Esophagus squamous epithelium (tissue), 5 donors: ENCODE measurements at places on chromosomes 7 and 10.

GRCh38 chr10:70675496-70676161, 3.3 kb downstream of the ADAMTS14 start:
- no peak for DNase-seq

GRCh38 chr7:7653593-7654187, 13.1 kb downstream of the UMAD1 start:
- DNase-seq, result no peak

DNA sequence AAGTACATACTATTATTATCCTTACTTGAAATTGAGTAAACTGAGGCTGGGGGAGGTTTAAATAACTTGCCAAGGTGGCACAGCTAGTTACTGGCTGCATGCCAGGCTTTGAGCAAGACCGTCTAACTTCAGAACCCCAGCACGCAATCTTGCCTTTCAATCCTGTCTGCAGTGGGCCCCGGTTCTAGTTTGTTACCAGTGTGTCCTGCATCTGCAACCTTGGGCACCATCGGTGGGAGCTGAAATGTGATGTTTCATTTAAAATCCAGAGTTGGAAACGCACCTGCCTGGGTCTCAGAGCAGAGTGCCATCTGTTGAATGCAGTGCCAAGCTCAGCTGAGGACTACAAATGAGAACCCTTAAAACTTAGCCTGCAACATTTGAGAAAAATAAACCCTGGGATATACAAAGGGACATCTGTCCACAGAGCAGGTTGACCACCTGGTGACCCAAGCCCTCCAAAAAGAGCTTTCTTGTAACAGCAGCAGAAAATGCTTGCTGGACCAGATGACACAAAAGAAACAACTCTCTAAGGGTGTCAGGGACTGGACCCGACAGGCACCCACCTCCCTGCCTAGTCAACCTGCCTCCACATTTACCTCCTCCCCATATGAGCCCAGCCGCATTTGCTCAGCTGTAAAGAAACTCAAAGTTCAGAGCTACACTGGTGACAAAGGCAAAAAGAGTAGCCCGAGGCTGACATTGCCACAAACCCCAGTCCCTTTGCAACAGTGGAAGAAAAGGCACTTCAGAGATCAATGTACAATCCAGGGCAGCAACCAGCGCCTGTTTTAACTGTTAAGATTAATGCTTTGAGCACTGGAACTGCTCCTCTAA, 1.7 kb downstream of the SH3PXD2A start:
- no peak for DNase-seq

- DNase-seq, result no peak
Observed at GRCh38 chr10:103382769-103383168, 13.5 kb downstream of the ATP5MK start.

DNA sequence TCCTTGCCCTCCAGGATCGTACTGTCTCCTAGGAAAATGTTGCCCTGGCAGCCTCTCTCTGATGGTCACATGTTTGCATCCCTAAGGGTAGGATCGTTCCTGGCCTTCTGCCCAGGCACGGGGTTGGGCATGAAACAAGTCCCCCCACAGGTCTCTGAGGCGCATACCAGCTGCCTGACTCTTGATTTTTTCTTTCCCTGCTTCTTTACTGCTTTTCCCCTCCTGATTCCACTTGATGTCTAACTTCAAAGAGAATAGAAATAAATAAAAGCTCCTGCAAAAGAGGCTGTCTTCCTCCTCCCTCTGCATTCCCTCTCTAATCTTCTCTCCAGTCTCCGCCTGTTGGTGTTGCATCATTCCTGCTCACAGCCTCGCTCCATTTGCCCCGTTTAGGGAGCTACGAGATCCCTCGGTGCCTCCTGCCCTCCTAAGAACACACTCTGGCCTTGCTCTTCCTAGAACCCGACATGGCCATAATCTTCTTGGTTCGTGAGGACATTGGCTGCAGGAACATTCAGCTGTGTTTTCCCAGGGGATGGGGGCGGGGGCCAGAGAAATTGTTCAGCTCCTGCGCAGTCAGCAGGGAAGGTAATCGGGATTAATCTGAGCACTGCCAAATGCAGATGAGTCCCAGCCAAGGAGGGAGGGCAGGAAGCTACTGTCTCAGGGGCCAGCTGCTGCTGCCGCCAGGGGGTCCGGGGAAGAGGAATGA, 26.0 kb downstream of the LEP start:
- DNase-seq, result no peak

DNA sequence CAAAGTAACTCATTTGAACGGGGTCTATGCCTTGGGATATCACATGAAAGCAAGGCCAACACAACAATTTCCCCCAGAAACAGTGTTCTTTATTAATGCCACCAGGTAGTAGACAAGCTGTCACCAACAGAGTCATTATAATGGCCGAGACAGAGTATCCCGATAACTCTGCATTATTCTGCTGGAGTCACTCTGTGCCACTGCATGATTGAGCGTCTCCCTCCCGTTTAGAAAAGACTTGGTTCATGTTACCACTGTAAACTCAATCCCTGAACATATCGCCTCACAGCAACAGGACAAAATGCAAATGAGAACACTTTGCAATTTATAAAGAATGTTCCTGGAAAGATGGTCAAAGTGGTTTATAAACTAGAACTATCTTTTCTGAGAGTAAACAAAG, 932.5 kb downstream of the GATA3 start:
- DNase-seq, result no peak

DNA sequence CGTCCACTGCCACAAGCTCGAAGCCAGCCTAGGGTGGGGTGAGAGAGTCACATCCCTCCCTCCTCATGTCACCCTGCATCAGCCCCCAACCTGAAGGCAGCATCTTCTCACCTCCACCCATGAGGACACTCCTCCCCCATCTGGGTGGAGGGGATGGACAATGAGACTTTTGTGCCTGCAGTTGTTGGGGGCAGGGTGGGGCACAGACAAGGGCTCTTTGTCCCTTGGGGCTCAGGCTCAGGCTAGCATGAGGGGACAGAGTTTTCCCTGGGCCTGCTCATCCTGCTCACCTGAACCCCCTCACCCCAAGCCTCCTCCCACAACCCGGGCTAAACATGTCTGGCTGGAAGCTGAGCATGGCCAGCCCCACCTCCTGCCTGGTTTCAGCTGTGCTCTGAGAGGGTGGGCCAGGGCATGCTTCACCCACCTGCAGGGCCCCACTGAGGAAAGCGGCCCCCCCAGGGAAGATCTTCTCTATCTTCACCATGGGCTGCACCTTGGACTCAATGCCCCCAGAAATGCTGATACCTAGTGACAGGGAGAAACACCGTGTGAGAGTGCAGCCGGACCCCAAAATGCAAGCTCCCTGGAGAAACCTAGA, 9.3 kb downstream of the LZTS2 start:
- no peak for DNase-seq

- no peak for DNase-seq
Observed at GRCh38 chr10:132848951-132849545, 63.1 kb upstream of the NKX6-2 start.

- DNase-seq, result no peak
Observed at GRCh38 chr7:44400033-44400511, 74.7 kb upstream of the CAMK2B start.

GRCh38 chr10:126090911-126091728, 194.8 kb downstream of the FANK1 start:
- DNase-seq, result no peak

GRCh38 chr7:123929107-123929506, 4.1 kb downstream of the SPAM1 start:
- DNase-seq, result no peak

GRCh38 chr7:139737221-139738100, 40.3 kb downstream of the HIPK2 start:
- DNase-seq, result no peak

DNA sequence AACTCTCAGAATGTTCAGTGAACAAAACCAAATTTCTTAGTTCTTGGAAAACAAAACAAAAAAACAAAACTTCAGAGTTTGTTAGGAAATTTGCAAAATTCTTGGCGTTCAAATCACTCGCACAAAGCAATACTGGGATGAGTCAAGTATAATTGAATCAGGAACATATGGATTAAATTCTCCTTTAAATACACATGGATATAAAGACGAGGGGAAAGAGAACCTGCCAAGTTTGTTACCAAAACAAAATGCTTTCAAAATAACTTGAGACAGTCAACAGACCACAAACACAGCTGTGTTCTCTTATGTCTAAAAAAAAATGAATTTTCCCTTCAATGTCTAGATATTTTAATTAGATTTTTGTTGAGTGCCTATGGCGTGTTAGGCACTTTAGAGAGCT, 93.5 kb upstream of the MPP7 start:
- DNase-seq, result no peak

DNA sequence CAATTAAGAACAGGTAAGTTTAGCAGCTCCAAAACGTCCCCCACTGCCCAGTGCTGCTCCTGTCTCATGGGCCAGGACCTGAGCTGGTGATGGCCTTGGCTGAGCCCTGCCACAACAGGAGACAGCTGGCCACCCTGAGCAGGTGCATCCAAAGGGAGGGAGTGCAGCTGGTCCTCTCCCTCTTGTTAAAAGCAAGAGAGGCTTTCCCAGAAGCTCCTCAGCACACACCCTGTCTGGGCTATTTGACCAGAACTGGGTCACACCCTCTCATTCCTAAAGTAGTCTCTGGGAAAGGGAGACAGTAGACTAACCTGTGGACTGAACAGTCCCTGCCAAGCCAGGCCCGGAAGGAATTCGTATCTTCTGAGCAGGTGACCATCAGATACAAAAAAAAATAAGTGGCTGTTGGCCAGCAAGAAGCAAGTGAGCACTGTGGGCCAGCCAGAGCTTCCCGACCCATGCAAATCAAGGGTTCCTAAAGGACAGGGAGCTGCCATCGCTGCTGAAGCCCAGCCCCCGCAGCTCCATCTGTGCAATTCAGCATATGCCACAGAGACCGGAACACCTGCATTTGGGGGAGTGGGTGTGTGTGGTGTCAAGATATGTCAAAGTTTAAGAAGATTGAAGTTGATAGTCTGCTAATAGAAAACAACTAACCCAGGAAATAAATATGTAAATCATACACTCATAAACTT, 2.1 kb upstream of the TMEM72 start:
- DNase-seq, result no peak

DNA sequence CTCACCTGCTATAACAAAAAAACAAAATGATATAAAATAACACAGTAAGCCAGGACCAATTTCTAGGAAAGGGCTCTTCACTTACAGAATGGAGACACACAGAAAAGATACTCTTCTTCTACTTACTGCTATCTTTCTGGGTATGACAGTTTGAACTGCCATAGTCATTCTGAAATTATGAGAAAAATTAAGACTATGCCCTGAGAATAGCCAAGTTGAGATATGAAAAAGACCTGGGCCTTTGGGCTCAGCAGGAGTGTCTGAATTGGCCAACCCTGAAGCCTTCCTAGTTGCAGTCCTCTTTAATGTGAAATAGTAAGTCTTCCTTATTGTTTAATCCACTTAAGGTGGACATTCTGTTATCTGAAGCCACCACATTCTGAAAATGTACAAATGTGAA, 519.5 kb downstream of the GRID1 start:
- no peak for DNase-seq

DNA sequence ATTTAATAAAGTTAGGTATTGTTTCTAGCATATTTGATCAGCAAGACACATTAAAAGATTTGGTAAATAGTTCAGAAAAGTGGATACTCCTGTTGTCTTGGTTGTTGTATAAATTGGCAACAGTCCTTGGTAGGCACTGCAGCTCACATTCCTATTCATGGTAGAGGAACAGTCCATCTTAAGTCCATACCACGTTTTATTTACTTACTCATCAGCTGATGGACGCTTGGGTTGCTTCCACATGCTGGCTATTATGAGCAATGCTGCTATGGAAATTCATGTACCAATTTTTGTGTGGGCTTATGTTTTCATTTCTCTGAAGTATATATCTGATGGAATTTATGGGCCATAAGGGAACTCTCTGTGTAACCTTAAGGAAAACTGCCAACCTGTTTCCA, 43.3 kb downstream of the C10orf120 start:
- DNase-seq, result no peak

DNA sequence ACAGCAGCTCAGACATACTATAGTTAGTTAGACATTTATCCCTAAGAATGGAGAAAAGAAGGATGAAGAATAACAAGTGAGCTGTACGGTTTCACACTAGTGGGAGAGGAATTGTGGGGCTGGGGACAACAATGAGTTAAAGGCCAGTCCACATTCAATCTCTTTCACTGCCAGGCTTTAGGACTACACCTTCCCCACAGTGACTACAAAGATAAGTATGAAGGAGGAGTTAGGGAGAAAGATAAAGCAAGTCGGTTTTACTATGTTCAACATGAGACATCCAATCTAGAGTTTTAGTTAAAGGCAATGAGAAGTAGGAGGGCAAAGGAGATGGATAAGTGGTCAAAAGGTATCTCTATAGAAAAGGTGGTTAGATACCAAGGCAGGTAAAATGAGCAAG, 16.3 kb downstream of the ARHGAP12 start:
- DNase-seq, result no peak

GRCh38 chr10:62543571-62544355, 169.6 kb downstream of the ZNF365 start:
- DNase-seq, result no peak

DNA sequence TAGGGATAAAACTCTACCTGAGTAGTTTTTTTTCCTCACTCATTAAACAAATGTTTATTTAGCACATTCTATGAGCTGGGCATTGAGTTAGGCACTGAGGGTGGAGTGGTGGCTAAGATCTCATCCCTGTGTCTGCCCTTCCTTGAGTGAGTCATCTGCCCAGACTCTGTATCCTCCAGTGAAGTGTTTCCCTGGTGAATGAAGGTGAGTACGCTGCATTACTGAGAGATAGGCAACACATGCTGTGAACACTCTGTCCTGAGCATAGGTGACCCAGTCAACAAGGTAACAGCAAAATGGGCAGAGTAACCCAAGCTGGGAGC, 5.8 kb downstream of the PITX3 start:
- DNase-seq, result no peak

- DNase-seq, result no peak
Observed at GRCh38 chr7:84975586-84976185, 211.2 kb downstream of the SEMA3D start.

- no peak for DNase-seq
Observed at GRCh38 chr7:106169821-106170610, 57.9 kb upstream of the SYPL1 start.

- DNase-seq, result no peak
Observed at GRCh38 chr7:128710481-128710880, 28.7 kb upstream of the CALU start.

- DNase-seq, result no peak
Observed at GRCh38 chr10:45035673-45036072, 35.0 kb downstream of the ZNF22 start.

- DNase-seq, result no peak
Observed at GRCh38 chr10:95821720-95822119, 65.8 kb downstream of the ENTPD1 start.

DNA sequence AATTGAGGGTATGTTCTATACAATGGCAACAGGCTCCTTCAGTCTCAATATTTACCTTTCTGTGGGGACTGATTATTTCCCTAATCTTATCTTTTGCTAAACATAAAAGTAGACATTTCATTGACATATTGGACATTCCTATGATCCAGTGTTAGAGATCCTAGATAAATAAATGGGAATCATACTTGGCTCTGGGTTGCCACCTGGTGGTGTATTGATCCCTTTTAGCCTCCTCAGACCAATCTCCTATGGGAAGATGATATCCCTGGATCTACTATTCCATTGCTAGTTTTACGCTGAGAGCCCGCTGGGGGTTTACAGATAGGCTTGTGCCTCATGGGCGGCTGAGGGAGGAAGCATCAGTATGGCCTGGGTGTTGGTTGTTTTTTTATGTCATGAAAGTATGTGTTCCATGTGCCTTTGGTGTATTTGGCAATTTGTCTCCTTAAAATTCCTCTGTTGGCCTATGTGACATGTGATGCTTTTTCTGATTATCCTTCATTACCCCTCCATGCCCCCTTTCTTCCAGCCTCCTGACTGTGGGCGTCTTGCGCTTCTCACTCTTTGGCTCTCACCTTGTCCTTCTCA, 18.8 kb downstream of the CELF2 start:
- no peak for DNase-seq

- DNase-seq, result no peak
Observed at GRCh38 chr10:92699518-92700381, 10.0 kb downstream of the HHEX start.
